Germinal center (tissue), 1 donor: ENCODE measurements at places on chromosomes 1 and 21.

GRCh38 chr1:22646384-22646783 is 3.0 kb downstream of the C1QC start:
- no peak for DNase-seq

GRCh38 chr1:231517076-231517475 is 11.4 kb upstream of the TSNAX start:
- no peak for DNase-seq

DNA sequence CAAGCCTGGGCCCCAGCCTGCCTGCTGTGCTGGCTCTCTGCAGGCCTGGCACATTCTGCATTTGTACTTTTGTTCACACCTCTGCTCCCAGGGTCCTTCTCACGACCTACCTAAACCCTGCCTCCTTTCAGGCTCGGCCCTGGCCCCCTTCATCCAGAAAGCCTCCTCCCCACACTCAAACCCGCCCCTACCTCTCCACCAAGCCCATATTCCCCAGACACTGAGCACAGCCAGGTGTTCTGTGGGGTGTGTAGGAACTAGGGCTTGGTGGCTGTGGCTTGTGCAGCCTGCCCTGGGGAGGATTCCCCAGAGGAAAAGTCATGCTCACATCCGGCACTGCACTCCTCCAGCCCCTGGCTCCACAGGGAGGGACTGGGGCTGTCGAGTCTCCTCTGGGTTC is 8.2 kb upstream of the MIXL1 start:
- DNase-seq = peak; percentile 19

GRCh38 chr1:234409328-234409727 is 36.1 kb downstream of the COA6 start:
- no peak for DNase-seq

DNA sequence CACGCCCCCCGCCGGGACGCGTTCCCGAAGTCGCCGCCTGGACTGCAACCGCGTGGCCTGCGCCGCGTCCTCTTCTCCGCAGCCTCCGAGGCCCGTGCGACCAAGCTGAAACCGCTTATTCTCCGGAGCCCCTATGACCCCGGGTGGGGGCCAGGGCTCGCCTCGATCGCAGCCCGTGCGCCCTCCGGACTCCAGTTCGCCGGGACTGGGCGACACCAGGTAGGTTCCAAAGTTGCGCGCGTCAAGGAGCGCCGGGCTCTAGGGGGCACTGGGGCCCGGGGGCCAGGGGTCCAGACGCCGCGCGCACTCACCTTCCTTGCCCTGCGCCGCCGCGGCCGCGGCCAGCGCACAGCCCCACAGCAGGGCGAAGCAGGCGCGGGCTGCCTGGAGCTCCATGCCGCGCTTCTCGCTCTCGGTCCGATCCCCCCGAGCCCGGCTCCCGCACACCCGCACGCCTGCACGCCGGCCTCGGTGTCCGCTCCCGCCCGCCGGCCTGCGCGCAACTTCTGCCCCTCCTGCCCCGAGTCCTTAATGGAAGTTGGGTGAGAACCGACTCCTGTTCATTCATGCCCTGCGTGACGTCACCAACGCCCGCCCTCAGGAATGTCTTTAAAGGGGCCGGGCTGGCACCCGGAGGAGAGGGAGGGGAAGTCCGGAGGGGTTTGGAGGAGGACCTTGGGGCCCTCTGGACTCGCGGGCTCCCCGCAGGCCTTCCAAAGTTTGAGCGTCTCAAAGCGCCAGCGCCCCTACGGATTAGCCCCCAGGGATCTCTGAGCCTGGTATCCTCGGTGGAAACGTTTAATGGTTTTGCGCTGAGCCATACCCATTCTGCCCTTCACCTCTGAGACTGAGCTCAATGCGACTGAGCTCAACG is at the start of gene EPHA2:
Gene EPHA2 (minus strand): TSS at position 533 of the 874 bp plus-strand sequence. CDS start 137 bp downstream, at position 396.
- DNase-seq = no peak

GRCh38 chr1:107976431-107976830 is 11.5 kb upstream of the VAV3 start:
- no peak for DNase-seq

DNA sequence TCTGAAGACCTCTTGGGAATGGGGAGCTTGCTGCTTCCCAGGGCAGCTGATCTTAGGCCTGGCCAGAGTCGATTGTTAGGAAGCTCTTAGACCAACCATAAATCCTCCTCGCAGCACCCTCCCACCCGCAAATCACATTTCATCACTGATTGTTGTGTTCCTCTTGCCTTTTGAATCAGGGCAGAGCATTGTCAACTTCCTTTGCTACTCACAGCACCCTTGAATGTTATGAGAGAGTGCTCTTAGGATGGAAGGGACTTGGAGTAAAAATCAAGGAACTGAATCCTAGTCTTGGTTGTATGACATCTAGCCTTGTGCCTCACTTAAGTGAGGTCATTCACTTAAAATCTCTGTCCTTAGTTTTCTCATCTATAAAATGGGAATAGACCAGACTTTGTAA is 3.0 kb downstream of the VASH2 start:
- no peak for DNase-seq

- DNase-seq = no peak
These were observed 51.2 kb downstream of the XKR8 start for GRCh38 chr1:28010969-28011368.

- DNase-seq = no peak
These were observed 41.9 kb upstream of the LRP8 start for GRCh38 chr1:53369761-53370160.

DNA sequence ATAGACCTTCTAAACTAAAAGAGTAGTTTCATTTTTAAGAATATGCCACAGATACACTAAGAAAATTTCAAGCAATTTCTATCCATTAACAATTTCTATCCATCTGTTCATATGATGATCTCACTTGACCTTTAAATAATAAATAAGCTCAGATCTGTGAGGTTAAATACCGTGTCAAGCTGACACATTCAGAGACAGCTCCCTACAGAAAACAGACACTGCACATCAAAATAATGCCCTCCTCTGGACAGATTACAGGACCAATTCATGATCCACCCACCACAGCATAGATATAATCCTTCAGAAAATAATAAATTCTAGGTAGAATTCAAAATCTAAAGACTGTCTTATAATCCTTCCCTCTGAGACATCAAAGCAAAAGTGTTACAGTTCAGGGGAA is 49.4 kb upstream of the SEC16B start:
- DNase-seq = no peak

DNA sequence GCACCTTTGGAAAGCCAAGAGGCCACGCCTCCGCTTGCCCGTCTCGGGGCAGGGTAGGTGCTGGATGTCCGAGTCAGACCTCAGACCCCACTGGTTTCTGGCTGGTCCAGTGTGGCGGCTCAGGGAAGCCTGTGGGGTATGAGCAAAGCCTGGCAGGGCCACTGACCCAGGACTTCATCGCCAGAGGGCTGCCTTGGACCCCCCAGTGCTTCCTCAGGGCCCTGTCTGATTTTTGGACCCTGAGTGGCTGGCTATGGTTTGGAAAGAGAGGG is 20.4 kb downstream of the LHX4 start:
- DNase-seq = no peak

DNA sequence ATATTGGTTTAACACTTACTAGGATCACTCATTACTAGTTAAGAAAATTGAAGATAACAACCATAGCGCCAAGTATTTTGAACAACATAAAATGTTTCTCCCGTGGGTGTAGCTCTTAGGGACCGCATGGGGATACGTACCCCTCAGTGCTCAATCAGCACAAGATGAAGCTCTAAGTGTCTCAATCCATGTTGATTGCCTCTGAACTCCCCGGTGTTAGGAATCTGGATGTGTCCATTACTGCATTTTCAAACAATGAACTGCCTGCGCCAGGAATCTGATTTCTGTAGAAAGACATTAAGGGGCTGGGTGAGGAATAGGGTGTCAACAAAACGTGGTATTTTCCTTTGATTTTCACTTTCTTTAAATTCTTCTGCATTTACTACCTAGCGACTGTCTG is 100.2 kb downstream of the LMO4 start:
- DNase-seq = no peak

DNA sequence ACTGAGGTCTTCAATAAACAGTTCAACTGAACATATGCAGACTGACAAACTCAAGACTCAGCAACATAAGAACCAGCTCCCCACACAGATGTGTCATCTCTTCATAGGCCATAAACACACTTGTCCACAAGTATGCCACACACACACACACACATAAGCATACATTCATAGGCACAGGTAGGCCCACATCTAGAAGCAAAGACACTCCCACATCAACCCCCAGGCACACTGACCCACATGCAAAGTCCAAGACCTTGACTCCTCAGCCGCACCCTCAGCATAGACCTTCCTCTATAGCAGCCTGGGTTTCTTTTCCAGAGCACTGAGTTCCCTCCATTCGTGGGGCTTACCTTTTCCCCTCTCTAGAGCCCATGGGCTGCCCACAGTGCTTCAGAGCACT is 1.4 kb downstream of the LAD1 start:
- DNase-seq = no peak

DNA sequence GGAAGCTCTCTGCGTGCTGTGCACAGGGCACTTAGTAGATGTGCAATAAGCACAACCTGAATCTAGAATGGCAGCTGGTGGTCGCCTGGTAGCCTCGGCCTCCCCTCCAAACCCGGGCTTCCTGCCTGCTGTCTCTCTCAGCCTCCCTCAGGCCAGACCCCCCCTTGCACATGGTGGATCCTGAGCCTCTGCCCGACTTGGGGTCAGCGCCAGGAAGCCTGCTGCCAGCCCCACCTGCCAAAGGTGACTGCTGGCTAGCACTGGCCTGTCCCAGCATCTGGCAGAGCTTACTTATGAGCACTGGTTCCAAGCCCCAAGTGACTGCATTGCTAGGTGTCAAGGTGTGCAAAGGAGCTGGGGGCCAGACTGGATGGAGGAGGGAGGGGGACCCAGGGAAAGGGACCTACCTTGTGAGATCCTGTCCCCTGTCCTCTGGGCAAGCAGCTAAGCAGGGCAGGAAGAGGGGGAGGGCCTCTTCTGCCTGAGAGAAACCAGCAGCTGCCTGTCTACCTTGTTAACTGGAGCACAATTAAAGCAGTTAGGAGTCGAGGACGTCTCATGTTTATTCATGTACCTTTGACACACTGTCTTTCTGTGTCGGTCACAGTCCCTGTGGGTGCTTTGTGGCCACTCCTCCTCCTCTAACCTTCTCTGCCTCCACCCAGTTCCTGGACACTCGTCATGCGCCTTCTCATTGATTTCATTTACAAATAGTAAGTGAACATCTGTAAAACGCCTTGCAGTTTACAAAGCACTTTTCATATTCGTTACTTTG is 100.9 kb downstream of the DDX20 start:
- no peak for DNase-seq

GRCh38 chr1:210633636-210634035 is 304.9 kb downstream of the HHAT start:
- no peak for DNase-seq

DNA sequence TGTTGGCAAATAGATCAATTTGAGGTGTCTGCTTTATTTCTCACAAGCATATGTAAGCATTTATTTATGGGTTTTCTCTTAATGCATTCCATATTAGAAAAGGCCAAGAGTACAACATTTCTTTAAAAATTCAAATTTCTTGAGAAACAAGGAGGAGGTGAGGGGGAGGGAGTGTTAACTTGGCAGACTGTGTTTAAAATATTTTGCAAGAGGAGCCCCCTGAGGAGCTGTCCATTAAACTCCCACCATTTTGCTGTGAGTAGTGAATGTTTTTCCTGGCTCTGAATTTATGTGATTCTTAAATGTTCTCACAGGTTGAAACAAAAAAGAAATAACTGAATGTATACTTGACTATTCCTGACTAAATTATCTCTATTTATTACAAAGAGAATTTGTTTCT is 363.8 kb downstream of the PTPRC start:
- no peak for DNase-seq

GRCh38 chr1:111270771-111271463 is 19.7 kb upstream of the CHIA start:
- no peak for DNase-seq
